ENCODE measurements at places on chromosomes 12 and 14.

- DNase-seq: no peak
Observed at GRCh38 chr12:67667276-67668073, 18.9 kb downstream of the DYRK2 start.

DNA sequence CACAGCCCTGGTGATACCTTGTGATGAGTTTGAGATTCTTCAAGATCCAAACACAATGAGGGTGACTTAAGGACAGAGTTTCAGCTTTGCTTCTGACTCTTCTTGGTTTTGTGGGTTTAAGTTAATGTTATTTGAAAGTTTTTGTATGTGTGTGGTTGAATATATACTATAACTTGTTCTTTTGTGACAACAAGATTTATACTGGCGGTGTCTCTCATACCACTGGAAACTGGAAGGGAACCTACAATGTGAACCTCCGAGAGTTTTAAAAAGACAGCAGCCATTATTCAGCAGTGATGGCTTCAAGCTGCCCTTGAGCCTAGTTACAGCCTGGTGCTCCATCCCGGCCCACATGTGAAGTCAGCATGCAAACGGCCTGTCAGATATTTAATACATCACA is 87.9 kb upstream of the IGF1 start:
- DNase-seq: no peak

- DNase-seq: peak; percentile 48
Observed at GRCh38 chr12:121611306-121611705, 15.0 kb upstream of the ORAI1 start.

DNA sequence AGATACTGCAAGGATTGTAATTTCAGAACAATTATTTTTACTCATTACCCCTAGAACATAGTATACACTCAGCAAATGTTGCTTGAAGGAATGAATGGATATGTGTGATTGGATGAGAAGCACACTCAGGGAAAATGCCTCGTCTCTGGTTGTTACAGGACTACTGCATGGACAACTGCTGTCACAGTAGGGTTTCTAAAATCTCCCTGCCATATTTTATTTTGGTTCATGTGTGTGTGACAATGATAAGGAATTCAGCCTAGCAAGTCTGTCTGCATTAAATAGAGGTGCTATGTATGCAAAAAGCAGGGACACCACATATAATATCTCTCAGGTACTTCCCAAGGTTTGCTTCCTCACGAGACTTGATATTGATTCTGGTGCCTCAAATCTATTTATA is 1.4 kb downstream of the PTPRR start:
- no peak for DNase-seq

DNA sequence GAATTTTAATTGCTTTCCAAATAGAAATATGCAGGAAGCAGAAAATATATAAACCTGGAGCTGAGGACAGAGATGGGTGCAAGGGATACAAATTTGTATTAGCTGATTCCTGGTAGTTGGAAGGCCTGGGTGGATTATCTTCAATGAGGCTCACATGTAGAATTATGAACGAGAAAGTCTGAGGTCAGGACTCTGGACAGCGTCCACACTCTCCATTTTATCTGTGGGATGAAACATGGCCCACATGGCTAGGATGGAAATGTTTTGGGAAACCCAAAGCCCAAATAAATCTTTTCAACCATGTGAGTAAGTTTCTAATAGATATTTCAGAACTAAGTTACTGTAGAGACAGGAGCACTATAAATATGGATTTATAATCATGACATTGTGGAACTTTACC is 256.1 kb downstream of the APAF1 start:
- DNase-seq: no peak

DNA sequence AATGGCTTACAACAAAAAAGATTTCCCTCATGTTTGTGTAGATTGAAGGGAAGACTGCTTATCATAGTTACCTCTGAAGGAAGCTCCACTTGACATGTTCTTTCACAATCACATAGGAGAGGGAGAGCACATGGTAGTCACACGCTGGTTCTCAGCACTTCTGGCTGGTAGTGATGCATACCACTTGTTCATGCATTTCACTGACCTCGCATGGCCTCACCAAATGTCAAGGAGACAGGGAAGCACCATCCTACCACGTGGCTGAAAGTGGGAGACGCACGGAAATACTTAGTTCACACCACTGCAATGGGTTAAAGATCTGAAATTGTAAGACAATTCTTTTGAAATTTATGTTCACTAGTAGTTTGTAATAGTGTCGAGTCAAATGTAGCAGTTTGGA is 74.0 kb downstream of the PDE3A start:
- no peak for DNase-seq

- no peak for DNase-seq
Observed at GRCh38 chr14:62455446-62455845, 589.8 kb downstream of the KCNH5 start.

- no peak for DNase-seq
Observed at GRCh38 chr12:87259391-87259790, 769.8 kb downstream of the C12orf50 start.

DNA sequence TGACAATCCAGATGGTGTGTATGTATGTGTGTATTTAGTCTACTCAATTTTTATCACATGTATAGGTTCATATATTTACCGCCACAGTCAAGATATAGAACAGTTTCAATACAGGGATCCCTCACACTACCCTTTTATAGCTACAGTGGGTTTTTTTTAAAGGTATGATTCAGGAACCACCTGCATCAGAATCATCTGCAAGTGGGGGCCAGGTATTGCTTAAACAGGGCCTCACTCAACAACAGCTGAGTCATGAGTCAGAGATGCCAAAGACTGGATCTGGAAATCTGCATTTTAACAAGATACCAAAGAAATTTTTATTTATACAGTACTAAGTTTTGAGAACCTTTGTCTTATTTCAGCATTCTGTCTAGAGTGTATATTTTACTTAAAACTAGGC is 117.6 kb downstream of the SLC35F4 start:
- no peak for DNase-seq

DNA sequence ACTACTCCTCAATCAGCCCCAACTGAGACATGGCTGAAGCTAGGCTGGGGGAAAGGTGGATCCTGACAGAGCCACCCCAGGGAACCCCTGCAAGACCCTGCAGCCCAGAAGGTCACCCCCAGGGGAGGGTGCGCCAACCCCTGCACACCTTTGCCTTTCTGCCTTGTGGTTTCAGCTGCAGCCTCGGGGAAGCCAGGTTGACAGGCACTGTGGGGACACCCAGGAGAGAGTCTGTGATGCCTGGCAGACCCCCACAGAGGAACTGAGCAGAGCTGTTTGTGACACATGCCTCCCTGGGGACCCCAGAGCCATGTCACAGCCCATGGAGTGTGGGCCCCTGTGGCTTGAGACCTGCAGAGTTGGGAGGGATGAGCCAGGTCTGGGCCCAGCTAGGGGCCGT is 11.8 kb upstream of the HHIPL1 start:
- peak; percentile 38 for DNase-seq

DNA sequence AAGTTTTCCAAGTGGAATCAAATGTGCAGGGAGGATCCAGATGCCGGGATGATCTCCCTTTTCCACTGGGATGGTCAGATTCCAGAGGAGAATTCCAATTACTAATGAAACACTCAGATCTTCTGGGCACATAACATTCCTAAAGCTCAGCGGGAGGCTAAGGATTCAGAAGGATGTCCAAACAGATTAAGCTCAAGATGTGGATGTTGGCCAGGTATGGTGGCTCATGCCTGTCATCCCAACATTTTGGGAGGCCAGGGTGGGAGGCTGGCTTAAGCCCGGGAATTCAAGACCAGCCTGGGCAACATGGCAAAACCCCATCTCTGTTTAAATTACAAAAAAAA is 62.0 kb upstream of the PNMA1 start:
- DNase-seq: no peak

DNA sequence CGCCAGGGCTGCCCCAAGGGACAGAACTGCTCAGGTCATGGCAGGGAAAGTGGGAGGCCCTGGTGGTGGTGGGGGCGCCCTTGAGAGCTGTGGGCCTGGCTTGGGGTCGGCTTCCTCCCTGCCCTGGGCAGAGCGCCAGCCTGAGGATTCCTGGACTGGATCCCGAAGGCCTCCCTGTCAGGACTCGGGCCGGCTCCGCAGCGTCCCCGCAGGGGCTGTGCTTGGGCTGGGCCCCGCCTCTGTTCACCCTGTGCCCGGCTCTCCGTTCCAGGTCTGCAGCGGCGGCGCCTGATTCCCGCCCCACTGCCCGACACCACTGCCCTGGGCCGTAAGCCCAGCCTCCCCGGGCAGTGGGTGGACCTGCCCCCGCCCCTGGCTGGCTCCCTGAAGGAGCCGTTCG is 39.9 kb downstream of the KIF26A start:
- peak; percentile 57 for DNase-seq

DNA sequence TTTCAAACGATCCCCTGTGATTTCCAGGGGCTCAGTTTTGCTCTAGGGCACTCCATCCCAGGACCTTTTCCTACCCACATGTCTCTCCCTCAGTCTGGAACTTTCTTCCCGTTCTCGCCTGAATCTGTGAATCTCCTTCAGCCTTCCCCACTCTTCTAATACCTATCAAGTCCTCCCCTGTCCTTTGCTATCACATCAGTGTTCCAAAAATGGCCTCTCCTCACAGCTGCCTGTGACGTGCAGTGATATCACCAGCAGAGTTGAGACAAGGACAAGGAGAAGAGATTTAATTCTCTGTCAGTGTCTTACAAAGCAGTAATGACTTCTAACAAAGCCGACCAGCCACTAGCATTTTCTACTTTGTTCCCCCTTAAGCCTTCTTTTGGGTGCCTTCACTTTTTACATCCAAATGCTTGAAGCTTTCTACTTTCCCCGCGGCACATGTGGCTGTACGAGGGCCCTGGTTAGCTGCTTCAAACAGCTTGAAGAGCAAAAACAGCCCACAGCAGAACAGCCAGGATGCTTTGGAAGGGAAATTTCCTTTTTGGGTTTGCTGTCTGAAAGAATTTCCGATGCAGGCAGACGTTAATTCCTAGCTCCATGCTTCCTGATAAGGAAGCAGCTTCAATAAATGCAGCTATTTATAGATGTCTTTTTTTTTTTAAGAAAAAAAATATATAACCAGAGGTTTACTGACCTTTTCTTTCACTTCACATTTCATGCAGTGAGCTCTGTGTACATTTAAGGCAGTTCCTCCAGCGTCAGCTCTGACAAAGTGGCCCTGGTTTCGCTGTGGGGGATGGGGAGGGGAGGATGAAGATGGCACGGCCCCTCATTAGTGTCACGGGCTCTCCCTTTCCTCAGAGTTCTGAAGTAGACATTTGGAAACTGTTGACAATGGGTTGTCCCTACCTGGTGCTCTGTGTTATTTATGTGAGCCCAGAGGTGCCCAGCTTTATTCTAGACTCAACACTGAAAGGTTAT is 109.3 kb downstream of the ETV6 start:
- no peak for DNase-seq
